AG09319 (cell line): ENCODE measurements at places on chromosomes 3 and 15.

- DNase-seq = no peak
These were observed 19.7 kb downstream of the NIPA1 start for GRCh38 chr15:22806156-22806555.

GRCh38 chr15:34301058-34301457, 36.5 kb downstream of the SLC12A6 start:
- DNase-seq = no peak

DNA sequence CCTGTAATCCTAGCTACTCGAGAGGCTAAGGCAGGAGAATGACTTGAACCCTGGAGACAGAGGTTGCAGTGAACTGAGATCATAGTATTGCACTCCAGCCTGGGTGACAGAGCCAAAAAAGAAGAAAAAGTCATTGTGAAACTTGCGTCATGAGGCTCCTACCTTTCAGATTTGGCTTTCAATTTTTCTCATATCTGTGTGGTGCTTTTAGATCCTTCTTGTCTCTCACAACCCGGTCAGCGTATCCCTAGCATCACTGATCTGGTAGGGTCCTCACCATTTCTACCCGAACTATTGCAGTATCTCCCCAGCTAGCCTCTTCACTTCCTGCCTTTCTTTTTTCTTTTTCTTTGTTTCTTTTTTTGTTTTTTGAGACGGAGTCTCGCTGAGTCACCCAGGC, 21.6 kb upstream of the GCNT3 start:
- no peak for DNase-seq

GRCh38 chr3:37139567-37140052, 34.8 kb downstream of the LRRFIP2 start:
- no peak for DNase-seq

DNA sequence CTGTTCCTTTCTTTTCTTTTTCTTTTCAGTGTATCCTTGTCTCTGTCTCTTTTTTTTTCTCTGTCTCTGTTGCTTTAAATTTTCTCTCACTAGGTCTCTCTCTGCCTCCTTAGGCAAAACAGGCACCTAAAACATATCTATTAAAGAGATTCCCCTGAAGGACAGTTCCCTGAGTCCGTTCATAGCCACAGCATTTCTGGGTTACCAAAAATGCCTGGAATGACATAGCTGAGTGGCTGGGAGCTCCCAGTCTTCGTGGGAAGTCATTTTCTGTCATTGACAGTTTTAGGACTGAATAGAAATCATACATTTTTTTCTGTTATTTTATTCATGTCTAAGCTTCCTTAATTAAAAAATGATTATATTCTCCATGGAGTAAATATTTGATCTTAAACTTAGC, 323.8 kb upstream of the AZI2 start:
- no peak for DNase-seq

- no peak for DNase-seq
These were observed 45.7 kb downstream of the SYNPR start for GRCh38 chr3:63323766-63324165.

DNA sequence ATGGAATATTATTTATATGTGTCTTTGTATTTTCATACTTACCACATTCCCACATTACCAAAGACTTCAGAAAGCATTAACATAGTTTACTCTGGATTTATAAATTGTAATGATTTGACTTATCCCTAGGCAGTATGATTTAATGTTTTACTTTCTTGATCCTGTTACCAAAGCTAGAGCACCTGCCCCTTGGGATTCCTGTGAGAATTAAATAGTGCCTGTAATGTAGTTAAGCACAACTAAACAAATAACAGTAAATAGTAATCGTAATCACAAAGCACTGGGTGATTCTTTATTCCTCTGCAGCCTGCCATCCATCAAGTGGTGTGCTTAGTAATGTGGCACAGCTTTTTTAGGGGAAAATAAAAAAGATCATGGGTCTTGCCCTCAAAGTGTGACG, 39.1 kb downstream of the ATP2C1 start:
- DNase-seq = no peak

GRCh38 chr15:60822403-60822802, 343.5 kb upstream of the ICE2 start:
- no peak for DNase-seq
